Stimulated activated CD4-positive, alpha-beta T cell treated with anti-CD3 and anti-CD28 coated beads, TNF-alpha, amount 100 ng/mL, for 24 hours (primary cell): ENCODE measurements at places on chromosomes 5 and 9.

- no peak for DNase-seq
These were observed 260.1 kb downstream of the PRELID2 start for GRCh38 chr5:145574889-145575573.

GRCh38 chr5:135317286-135317685 lies 81.7 kb downstream of the MACROH2A1 start:
- no peak for DNase-seq

DNA sequence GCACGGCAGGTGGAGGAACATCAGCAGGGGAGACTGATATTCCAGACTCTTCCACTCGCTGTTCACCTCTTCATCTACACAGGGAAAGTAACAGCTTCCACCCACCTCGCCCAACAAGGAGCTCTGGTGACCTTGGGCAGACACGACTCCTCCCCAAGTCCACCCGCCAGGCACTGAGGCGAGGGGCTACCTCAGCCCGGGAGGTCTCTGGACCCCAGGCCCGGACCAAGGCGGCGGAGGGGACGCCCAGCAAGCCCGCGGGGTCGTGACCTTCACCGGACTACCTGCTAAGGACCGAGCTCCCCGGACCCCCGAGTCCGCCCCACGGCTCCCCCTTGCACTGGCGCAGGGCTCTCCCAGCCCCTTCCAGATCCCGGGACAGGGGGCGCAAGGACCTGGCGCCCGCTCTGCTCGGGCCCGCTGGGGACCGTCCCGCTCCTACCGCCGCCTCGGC lies 70.2 kb upstream of the LPCAT1 start:
- no peak for DNase-seq

- peak; percentile 17 for DNase-seq
These were observed at the start of gene NUDT12 for GRCh38 chr5:103562453-103563157. NUDT12 (minus strand) TSS chr5:103562789; CDS start chr5:103560248, 2,541 bp downstream.
